ENCODE measurements at places on chromosomes 4 and X. TPM values are rescaled to one million over a fixed set of nuclear protein-coding genes. Genes with fewer than 3 reads are reported as not detected.

Gene SRPX2
- total RNA-seq: not detected

- no peak for DNase-seq
These were observed 552 bp downstream of the ZDHHC9 start for GRCh38 chrX:129843209-129843458.

Gene GPR50
- not detected for total RNA-seq

DNA sequence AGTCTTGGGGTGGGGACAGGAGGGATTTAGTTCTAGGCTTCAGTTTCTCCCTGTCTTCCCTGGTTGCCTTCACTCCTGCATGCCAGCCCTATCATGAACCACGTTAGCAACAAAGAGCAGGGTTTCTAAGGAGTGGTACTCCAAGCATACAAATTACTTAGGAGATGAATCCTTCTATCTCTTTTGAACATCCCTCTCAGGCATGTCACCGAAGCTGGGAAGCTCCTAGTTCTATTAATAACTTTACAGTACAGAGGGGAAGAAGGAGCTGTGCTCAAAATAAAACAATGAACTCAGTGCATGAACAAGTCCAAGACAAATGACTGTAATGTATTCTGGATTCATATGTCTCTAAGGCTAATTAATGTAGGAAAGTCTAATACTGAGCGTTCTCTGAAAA, 450.6 kb upstream of the RASGEF1B start:
- no peak for DNase-seq

DNA sequence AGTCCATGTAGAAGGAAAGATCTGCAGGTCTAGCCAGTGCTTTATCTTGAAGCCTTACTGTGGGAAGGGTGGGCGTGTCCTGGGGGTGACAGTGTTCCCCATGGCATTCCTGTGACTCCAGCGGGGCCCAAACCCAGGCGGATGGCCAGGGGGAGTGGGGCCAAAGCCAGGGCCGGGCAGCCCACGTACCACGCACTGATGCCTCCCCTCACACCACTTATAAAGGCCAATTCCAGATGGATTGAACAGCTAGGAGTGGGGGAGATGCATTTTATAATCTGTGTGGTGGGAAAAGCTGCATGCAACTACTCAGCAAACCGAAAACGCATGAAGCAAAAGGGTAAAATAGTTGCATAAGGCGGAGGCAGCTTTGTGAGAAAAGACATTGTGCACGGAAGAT, 36.4 kb downstream of the NELFA start:
- no peak for DNase-seq

All from hematopoietic multipotent progenitor cell (in vitro differentiated cells).